NCI-H2081 (cell line): ENCODE measurements at places on chromosomes 1 and 21.

GRCh38 chr1:109467301-109467777 lies 993 bp downstream of the SYPL2 start:
- no peak for DNase-seq

DNA sequence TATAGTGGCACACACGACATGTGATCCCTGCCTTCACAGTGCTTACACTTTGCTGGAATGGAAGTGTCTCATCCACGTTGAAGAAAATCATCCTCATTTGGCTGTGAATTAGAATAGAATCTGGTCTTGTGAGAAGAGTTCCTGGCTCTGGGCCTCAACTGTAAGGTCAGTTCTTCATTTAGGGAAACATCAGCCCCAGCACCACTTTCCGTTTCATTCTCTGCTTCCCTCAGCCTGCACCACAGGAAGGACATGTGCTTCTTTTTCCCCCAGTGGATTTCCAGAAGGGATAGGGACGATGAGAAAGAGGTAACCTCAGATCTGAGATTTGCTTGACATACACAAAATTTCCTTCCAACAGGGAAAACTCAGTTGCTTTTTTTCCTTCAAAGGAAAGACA lies 3.7 kb upstream of the ALX3 start:
- DNase-seq = no peak

DNA sequence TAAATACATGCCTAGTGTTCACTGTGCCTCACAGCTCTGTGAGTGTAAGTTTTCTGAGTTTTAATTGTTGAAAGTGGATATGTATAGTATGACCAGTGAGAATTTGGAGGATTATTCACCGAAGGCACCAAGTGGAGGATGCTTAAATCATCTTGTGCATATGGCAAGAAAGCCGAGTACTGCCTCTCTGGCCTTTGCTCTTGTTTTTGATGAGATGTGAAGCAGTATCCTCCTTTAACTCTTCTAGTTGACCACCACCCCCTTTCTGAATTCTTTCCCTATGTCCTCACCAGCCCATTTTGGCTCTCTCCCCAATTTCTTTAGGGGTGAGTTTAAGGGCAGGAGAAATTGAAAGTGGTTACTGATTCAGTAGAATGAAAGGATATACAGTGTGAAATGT lies 130.4 kb downstream of the SYT2 start:
- DNase-seq = no peak

GRCh38 chr21:44519346-44520325 lies 20.4 kb downstream of the KRTAP10-1 start:
- no peak for DNase-seq

GRCh38 chr1:181043025-181043888 lies 9.5 kb downstream of the MR1 start:
- DNase-seq = no peak

- no peak for DNase-seq
These were observed 168.6 kb upstream of the FGGY start for GRCh38 chr1:59128239-59128736.

GRCh38 chr21:41932576-41933312 lies 21.1 kb downstream of the C2CD2 start:
- no peak for DNase-seq
